Stimulated activated CD4-positive, alpha-beta T cell treated with anti-CD3 and anti-CD28 coated beads, Interleukin-12 subunit alpha, Interleukin-12 subunit beta, amount 100 ng/mL, for 24 hours (primary cell): ENCODE measurements at places on chromosomes 5 and 9.

GRCh38 chr9:106456581-106456980 is 406.4 kb upstream of the ZNF462 start:
- no peak for DNase-seq

DNA sequence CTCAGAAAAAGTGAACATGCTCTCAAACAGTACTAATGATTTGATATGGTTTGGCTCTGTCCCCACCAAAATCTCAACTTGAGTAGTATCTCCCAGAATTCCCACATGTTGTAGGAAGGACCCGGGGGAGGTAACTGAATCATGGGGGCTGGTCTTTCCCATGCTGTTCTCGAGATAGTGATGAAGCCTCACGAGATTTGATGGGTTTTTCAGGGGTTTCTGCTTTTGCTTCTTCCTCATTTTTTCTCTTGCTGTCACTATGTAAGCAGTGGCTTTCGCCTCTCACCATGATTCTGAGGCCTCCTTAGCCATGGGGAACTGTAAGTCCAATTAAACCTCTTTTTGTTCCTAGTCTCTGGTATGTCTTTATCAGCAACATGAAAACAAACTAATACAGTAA is 401.3 kb downstream of the BNC2 start:
- no peak for DNase-seq

DNA sequence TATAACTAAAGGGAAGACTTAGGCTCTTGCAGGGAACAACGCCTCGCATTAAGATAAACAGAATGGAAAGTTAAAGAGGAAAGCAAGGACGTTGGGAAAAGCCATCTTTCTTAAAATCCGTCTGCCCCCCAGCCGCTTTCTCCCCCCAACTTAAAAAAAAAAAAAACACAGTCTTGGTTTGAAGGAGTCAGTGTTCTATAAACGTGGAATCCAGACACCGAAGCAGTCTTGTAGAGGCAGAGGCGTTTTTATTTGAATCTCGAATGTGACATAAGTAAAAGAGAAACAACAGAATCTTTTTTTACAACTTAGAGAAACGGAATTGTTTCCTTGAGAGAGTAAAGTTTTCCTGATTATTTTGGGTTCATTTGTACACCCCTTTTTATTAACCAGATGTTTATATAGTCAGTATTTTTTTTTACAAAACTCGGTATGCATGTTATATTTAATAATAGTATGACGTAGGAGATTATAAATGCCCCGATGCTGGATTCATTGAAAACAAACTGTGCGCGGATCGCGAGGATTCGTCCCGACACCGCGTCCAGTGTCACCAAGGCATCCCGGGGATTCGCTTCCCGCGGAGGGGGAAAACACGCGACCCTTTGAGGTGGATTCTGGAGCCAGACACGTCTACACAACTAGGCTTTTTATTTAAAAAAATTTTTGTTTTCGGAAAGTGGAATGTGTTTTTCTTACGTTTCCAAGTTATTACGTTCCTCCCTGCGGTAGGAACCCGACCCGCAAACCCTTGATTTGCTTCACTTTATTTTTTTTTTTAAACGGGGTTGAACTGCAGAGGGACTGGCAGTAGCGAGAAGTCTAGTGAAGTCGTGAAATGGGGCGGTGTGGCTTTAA is 6.7 kb downstream of the PTCH1 start:
- no peak for DNase-seq

DNA sequence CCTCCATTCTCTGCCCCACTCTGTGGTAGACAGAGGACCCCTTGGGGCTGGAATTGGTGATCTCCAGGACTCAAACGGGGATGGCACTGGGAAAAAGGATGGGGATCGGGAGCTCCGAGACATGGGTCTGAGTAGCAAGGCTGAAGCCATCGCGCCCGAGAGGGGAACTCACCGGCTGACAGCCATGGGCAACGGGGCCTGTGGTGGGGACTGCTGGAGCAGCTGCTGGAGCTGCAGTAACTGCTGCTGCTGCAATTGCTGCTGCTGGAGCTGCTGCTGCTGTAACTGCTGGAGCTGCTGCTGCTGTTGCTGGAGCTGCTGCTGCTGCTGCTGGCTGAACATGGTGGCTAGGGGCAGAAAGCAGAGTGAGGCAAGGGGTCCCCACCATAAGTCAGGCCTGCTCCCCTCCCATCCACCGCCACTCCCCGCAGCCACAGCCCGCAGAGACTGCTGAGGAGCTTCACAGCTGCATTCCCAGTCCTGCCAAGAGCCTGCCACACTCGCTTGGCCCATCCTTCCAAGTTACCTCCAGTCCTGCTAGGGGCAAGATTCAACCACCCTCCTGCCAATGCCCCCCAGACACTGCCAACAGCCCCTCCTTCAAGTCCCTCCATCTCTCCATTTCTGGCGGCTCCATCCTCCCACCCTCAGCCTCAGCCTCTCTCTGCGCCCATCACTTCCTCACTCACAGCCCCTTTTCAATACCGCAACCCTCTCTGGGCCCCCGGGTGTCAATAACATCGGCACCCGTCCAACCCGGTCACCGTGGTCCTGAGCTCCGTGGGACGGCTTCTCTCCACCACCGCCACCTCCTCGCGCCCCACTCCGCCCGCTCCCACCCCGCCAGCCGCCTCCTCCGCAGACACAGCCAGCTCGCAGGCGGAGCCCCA is 611 bp downstream of the CIZ1 start:
- no peak for DNase-seq

- DNase-seq: no peak
Measured at GRCh38 chr5:65305913-65306312, 175.8 kb downstream of the ADAMTS6 start.

GRCh38 chr5:176832162-176832561 is 21.8 kb downstream of the UNC5A start:
- DNase-seq: no peak
